Amygdala (tissue), 56 donors: ENCODE measurements at places on chromosomes 1 and 21.

DNA sequence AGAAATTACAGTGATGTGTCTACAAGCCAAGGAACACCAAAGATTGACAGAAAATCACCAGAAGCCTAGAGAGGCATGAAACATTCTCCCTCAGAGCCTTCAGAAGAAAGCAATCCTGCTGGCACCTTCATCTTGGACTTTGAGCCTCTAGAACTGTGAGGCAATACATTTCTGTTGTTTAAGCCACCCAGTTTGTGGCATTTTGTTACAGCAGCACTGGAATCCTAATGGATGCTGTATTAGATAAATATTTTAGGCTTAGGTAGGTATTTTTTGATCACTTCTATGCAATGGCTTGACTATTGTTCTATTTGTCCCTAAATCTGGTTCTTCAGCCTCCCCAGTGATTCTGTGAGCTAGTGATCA is 453.1 kb downstream of the LTN1 start:
- DNase-seq, result no peak

DNA sequence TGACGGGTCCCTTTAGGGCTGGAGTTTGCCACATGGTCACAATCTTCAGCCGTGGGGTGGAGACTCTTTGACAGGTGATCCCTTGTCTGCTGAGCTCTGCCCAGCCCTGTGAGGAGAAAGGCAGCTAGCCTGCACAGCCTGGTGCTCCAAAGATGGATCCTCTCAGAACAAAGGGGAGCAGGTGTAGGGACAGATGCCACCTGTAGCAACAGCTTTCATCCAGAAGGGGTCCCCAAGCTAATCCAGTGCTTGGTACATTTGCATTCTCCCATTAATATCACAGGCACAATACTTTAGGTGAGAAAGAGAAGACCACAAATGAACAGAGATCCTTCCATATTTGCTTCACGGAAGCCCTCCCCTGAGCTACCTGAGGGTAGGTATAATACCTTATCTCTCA is 93.2 kb downstream of the CCDC185 start:
- no peak for DNase-seq

- no peak for DNase-seq
Observed at GRCh38 chr21:38903690-38904139, 98.0 kb downstream of the ETS2 start.

DNA sequence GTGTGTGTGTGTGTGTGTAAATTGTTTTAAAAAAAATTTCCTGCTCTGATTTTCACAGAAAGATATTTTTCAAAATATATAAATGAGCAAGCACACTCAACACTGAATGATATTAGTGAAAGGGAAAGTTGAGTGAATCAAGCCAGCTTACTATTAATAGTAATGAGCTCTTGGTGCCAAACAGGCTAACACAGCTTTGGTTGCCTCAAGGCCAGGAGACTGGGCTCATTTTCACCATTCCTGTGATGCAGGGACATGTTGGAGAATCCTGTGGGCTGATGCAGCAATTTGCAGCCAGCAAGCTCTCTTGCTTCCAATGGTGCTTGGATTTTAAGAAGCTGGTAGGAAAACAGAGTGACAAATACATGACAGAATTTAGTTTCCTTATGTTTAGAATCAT is 30.2 kb downstream of the PLA2G4A start:
- DNase-seq, result no peak

GRCh38 chr1:2554621-2555387 is 1.4 kb upstream of the TNFRSF14 start:
- no peak for DNase-seq

- DNase-seq, result no peak
Observed at GRCh38 chr1:15412175-15412800, 2.6 kb downstream of the EFHD2 start.

DNA sequence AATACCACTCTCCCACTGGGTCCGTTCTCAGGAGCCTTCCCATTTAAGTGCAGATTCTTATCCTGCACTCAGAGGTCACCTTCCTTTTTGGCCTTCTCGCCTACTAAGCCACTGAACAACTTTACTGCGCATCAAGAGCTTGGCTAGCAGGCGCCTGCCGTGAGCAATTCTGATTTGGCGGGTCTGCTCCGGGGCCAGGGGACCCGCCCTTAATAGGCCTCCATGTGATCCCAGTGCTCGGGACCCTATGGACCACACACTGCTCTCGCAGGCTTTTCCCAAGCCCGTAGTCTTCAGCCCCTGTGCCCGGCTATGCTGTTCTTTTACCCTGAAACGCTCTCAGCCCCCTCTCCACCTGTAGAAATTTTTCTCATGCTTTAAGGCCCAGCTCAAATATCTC is 45.1 kb downstream of the BCL9 start:
- DNase-seq, result no peak

DNA sequence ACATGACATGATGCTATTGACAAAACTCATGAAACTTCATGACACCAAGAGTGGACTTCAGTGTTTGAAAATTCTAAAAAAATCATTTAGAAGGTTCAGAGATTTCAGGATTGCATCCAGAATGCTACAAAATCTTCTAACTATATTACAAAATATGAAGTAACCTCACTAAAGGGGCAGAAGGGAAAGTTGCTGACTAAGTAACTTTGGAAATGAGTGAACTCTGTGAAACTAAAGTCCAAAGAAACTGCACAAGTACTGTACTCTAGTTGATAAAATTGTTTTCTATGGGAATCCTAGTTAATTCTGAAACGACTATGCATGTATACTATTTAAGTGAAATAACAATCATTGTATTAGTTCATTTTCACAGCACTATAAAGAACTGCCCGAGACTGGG is 184.4 kb downstream of the LYPLAL1 start:
- no peak for DNase-seq

DNA sequence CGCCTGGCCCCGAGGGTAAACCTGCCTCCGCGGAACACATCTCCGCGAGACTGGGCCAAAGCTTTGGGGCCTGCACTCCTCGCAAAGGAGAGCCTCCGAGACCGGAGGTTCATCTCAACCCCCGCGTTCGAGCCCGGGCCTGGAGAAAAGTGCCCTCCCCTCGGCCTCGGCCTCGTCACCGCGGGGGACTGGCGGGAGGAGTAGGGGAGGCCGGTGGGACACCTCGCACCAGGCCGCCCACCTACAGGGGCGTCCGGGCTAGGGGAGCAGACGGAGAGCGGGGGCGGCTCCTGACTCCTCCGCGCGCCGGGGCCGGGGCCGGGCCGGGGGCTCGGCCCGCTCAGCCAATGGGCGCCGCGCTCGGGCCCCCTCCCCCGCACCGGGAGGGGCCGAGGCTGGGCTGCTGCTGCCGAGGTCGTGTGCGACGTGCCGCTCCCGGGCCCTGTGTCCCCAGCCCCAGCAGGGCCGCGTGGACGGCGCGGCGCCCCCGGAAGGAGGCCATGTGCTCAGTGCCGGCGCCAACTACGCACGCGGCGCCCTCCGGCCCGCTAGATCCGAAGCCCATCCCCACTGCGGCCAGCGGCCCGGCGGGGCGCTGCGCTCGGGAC is 684 bp downstream of the SLC2A1 start:
- DNase-seq, result peak; percentile 49

GRCh38 chr1:97337250-97338030 is 583.4 kb downstream of the DPYD start:
- no peak for DNase-seq

DNA sequence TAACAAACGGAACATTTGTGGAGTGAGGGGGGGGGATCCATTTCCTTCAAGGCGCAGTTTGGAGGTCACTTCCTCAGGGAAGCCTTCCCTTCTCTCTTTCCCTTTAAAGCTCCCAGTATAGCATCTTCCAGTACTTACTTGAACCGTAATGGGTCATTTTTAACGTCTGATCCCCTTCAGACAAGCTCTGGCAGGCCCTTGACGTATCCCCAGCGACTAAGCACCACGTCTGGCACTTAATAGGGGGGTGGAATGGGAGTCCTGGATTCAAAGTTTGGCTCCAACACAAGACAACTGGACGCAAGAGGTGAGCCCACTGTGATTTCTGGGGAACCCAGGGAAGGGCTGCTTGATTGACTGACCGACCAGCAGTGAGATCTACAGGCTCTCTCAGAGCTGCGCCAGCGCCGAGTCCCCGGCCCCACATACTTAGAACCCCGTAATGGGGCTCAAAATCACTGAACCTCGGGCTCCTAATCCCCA is 441 bp downstream of the YARS1 start:
- no peak for DNase-seq

GRCh38 chr1:218390618-218391017 is 45.5 kb downstream of the TGFB2 start:
- no peak for DNase-seq

DNA sequence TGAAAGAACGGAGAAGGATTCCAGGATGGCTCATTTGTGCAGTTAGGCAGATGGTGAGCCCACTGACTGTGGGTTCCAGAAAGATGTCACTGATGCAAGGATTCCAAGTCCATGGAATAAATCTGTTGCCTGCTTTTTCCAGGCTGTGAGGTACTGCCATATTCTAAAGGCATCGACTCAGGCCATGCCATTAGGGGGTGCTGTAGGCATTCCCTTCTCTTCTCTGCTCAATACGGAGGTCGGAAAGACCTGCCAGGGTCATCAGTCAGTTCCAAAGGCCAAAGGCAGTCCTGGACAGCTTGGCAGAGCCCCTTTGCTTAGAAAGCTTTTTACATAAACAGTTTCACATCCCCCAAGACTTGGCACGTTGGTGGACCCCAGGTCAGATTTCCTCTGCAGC is 31.7 kb upstream of the TMEM125 start:
- DNase-seq, result peak; percentile 58

- DNase-seq, result no peak
Observed at GRCh38 chr21:19908390-19908789, 1089.8 kb upstream of the NCAM2 start.

- DNase-seq, result no peak
Observed at GRCh38 chr1:11525516-11525915, 46.6 kb downstream of the DISP3 start.

GRCh38 chr1:151051356-151052009 is 3.9 kb downstream of the C1orf56 start:
- no peak for DNase-seq

- DNase-seq, result no peak
Observed at GRCh38 chr1:47998396-47998990, 1.3 kb upstream of the TRABD2B start.

GRCh38 chr1:193031431-193031830 is 27.7 kb downstream of the UCHL5 start:
- no peak for DNase-seq

DNA sequence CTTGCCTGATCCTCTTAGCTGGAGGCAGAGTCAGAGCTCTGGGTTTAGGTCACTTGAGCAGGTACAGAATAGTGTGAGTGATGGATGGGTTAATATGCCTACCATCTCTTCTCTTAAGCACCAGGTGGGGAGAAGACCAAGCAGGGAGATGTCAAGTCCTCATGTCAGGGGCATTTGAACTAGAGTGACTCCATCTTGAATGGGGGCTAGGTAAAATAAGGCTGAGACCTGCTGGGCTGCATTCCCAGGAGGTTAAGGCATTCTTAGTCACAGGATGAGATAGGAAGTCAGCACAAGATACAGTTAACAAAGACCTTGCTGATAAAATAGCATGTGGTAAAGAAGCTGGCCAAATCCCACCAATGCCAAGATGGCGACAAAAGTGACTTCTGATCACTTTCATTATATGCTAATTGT is 77.4 kb upstream of the BTG3 start:
- DNase-seq, result no peak

- DNase-seq, result no peak
Observed at GRCh38 chr1:96367791-96368190, 353.8 kb upstream of the PTBP2 start.

- no peak for DNase-seq
Observed at GRCh38 chr1:67482733-67483482, 52.7 kb upstream of the SERBP1 start.

GRCh38 chr21:40723317-40723716 is 123.6 kb downstream of the DSCAM start:
- DNase-seq, result no peak

GRCh38 chr1:11283151-11283550 is 10.2 kb downstream of the UBIAD1 start:
- DNase-seq, result no peak

GRCh38 chr1:230061801-230062200 is 5.2 kb upstream of the GALNT2 start:
- no peak for DNase-seq

GRCh38 chr1:222126052-222126451 is 384.2 kb upstream of the DUSP10 start:
- no peak for DNase-seq

- no peak for DNase-seq
Observed at GRCh38 chr1:23118957-23119792, 49.5 kb downstream of the LUZP1 start.

GRCh38 chr1:12434174-12434573 is 183.8 kb downstream of the DHRS3 start:
- no peak for DNase-seq

DNA sequence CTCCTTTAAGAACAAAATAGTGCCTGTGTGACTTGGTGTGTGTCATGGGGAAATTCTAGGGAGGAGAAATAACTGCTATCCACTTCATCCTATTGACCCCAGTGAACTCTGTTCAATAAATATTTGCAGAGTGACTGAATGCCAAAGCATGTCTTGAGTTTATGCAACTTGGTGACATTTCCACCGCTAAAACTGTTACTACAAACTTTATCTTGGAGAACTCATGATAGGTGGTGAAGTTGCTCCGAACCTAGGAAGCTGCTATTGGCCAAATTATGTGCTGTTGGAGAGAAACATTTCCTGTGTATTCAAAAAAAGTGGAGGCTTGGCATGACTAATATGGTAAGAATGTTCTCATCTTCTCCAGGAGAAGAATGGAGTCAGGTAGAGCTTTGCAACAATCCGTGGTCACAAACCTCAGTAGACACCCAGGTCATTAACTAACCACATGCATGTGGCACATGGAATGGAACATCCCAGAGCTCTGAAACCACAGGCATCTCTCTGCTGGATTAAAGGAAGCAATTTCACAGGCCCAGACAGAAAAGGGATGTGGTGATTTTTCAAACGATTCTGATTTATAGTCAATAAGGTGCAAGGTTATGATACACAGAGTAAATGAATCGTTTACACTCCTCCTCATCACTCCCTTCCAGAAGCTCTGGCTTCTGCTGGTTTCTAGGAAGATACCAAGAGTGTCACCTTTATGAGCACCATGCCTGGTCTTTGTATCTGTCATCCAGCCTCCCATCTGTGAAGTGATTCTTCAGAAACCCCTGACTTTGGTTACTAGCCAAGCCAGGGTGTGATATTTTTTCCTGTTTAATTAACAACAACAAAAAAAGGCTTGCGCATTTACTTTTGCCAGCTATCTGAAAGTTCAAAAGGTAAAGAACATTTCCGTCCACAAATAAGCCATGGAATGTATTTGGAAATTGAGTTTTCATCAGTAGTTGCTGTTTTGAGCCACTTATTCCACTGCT is 361.1 kb downstream of the TGFB2 start:
- no peak for DNase-seq

GRCh38 chr21:42056468-42056867 is 14.6 kb upstream of the UMODL1 start:
- DNase-seq, result no peak

- no peak for DNase-seq
Observed at GRCh38 chr1:100322436-100323211, 29.7 kb upstream of the CDC14A start.
